ENCODE measurements at places on chromosomes 3 and 15.

DNA sequence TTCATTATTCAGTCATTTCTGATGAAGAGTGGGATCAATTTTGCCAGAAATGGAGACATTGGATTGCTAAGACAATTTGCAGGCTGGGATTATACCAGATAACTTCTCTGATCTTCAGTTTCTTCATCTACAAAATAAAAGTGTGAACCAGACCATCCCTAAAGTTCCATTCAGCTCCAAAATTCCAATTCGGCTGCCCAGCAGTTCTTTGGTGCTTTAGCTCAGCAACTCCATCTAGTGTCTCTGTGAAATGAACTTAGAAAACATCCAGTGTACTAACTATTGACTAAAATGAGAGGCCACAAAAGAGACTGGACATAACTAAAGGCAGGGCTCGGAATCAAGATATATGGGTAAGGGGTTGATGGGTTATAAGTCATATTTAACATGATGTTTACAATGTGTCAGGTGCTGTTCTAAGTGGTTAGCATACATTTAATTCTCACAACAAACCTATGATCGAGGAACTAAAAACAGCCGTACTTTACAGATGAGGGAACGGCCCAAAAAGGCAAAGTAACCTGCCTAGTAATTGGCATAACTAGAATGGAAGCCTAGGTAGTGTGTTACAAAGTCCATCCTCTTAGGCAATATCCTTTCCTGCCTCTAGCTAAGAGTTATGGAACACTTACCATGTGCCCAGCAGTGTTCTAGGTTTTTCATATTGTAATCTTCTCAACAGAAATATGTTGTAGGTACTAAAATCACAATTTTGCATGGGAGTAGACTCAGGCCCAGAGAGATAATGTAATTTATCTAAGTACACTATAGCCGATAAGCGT is 17.0 kb downstream of the THAP10 start:
- no peak for DNase-seq

DNA sequence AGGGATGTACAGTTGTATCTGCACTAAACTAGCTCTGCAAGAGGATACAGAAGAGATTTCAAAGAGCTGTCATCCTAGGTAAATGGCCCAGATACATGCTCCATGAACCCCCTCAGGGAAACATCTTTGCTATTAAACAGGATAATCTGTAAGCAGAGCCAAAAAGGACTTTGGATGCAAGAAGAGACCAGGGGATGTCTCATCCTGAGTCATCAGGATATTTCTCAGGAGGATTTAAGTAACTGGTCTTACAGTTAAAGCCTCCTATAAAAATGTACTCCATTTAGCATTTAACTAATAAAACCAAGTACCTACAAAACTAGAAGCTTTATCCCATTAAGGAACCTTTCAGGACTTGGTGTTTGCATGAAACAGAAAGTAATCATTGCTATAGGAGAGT is 48.2 kb upstream of the PHLDB2 start:
- DNase-seq = no peak

- no peak for DNase-seq
Observed at GRCh38 chr15:83612898-83613635, 40.9 kb upstream of the ADAMTSL3 start.

GRCh38 chr3:36814066-36814717 is 49.8 kb upstream of the DCLK3 start:
- DNase-seq = no peak

- no peak for DNase-seq
Observed at GRCh38 chr3:123623346-123623880, 38.6 kb upstream of the HACD2 start.

GRCh38 chr3:32968166-32968919 is 16.9 kb downstream of the CCR4 start:
- no peak for DNase-seq

Data from naive thymus-derived CD8-positive, alpha-beta T cell (primary cell).